ENCODE measurements at places on chromosomes 16 and 17.

GRCh38 chr17:54177606-54178308, 355.0 kb downstream of the KIF2B start:
- no peak for DNase-seq

DNA sequence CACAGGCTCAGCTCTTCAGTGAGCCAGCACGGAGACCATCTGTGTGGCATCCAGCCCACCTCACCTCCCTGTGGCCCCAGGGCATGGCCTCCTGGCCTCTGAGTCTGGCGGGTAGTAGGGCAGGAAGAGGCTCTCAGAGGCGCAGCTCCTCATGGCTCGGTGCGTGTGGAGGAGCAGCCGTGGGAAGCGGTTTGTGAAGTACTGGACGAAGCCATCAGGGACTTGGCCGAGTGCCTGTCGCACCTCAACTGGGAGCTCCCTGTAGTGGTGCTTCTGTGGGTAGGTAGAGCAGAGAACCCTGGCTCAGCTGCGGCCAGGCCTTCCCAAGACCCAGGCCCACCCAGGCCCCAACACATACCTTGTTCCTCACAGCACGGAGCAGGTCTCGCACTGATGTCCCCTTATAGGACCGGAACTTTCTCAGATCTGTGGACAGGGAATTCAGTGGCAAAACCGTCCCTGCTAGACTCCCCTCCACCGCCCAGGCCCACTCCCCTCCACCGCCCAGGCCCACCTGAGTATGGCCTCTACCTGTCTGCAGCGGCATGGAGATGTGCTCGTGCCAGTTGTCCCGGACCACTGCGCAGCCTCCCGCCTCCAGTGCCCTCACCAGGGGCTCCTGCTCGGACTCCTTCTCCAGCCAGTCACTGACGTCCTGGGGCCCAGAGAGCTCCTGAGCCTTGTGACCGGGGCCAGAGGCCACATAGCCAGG, 12.2 kb downstream of the PLK1 start:
- DNase-seq, result no peak

DNA sequence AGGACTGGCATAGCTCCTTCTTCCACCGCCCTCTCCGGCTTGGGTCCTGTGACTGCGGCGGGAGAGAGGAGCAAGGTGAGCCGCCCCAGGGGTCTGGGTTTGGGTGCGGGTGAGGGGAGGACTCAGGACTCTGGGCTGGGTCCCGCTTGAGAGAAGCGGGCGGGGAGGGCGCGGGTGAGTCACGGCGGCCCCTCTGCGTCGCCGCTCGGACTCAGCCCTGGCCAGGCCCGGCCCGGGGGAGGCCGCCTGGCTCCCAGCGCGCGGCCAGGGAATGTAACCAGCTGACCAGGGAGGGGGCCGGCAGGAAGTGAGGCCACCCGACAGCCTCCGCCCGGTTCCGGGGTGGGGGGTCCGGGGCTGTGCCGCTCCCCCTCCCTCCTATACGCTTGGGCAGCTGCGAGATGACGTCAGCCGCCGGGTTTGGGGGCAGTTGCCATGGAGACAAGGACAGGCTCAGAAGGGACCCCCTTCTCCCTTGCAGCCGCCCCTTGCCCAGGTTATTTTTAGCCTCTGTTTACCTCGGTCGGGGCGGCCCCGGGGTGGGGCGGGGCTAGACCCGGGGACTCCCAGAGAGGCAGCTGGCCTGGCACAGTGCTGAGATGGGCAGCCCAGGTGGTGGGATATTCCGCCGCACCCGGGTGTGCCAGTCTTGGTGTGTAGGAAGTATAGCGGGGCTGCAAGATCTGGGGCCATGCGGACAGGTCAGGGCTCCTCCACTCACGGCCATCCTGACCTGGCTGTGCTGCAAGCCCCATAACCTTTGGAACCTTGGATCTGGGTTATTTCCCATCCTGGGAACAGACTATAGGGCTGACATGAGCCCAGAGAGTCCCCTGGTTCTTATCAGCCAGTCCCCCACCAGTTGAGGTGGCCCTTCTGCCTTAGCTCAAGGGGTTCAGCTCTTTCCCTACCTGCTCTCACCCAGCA, 1.6 kb downstream of the RIPOR1 start:
- peak; percentile 41 for DNase-seq

GRCh38 chr17:57972151-57972550, 15.9 kb downstream of the VEZF1 start:
- no peak for DNase-seq

DNA sequence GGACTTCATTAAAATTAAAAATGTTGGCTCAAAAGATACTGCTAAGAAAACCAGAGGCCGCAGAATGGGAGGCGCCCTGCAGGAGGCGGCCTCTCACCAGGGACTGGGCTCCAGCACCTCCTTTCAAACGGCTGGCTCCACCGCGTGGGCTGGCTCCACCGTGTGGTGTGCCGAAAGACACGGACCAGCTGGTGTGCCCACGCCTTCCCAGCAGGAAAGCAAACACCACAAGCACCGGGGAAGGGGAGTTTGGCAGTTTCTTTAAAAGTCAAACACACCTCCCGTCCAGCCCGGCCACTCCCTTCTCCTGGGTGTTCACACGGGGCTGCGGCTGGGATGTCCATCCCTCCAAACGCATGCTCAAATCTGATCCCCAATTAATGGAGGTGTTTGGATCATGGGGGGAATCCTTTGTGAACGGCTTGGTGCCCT, 13.9 kb downstream of the HAGH start:
- no peak for DNase-seq

- no peak for DNase-seq
These were observed 62.3 kb downstream of the CYB5B start for GRCh38 chr16:69486724-69487123.

DNA sequence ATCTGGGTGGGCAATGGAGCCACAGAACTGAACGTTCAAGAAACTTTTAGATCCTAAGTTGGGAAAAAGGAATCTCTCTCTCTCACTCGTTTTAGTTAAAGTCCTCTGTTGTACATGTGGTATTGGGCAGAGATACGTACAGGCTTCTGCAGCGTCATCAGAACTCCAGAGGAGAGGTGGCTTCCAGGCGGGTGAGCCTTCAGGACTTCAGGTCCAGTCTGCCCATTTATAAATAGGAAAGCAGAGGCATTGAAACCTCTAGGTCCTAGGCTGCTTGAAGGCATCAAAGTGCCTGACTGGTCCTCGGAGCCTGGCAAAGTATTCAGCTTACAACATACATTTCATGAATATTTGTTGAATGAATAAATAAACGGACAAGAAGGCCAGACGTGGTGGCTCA, 8.1 kb upstream of the TNFRSF13B start:
- no peak for DNase-seq

GRCh38 chr16:85372627-85373372, 240.3 kb upstream of the GSE1 start:
- DNase-seq, result no peak

DNA sequence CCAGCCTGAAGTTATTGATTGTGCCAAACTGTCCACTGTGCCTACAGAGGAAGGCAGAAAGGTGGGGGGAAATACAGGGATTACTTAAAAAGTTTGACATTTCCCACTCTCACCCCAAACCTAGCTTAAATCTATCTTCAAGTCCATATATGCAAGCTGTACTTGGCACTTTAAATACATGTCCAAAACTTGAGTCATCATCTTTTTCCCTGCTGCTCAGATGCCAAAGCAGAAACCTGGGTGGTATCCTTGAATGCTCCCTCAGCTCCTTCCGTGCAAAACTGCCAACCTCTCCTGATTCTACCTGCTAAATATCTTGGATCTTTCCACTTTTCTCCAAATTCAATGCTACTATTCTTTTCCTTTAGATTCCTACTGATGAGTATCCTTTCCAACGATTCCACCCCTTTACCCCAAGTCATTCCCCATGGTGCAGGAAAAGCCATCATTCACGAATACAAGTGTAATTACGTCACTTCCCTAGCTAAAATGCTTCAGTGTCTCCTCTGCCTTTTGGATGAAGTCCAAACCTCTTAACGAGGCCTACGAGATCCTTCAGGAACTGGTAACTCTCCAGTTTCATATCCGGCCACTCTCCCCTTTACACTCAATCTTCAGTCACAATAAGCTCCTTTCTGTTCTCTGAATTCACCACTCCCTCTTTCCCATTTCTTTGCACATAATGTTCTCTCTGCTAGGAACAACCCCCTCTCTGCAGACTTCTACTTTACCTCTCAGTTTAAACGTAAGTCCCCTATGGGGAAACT, 9.3 kb downstream of the BECN1 start:
- DNase-seq, result no peak

GRCh38 chr16:86509759-86510464, 415 bp upstream of the FOXF1 start:
- DNase-seq, result no peak

- no peak for DNase-seq
These were observed 27.8 kb downstream of the GNPTG start for GRCh38 chr16:1379304-1380076.

- DNase-seq, result peak; percentile 29
These were observed at the start of gene PRR29 for GRCh38 chr17:63998050-63998720. TSS of gene PRR29 (plus strand) at chr17:63998351. CDS start at chr17:63998365, 14 bp downstream.

DNA sequence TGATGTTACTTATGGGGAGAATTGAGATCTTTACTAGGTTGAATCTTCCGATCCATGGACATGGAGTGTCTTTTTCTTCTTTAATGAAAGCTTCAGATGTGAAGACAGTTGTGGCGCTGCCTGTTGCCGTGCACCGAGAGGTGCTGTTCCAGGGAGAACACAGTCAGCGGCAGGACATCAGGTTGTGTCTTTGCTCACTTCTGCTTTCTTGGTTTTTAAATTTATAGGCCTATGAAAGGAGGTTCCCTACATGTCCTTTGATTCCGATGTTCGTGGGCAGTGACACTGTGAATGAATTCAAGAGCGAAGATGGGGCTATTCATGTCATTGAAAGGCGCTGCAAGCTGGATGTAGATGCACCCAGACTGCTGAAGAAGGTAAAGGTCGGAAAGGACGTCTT, 49.8 kb downstream of the SEC14L1 start:
- DNase-seq, result no peak

DNA sequence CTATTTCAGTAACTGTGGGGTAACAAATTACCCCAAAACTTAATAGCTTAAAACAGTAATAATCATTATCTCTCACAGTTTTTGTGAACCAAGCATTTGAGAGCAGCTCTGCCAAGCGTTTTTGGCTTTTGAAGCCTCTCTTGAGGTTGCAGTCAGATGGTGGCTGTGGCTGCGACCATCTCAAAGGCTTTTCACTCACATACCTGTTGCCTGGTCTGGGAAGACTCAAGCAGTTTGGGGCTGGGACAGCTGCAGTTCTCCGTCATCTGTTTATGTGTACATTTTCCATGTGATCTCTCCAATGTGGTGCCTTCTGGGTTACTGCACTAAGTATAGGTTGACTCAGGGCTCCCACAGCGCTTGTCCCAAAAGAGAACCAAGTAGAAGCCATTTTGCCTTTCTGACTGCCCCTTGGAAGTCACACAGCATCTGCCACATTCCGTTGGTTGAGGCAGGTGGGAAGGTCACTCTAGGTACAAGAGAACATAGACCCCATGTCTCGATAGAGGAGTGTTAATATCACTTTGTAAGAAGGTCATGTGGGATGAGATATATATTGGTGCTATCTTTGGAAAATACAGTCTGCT, 49.6 kb downstream of the LDHD start:
- no peak for DNase-seq

GRCh38 chr16:64450177-64450576, 671.7 kb downstream of the CDH11 start:
- no peak for DNase-seq

DNA sequence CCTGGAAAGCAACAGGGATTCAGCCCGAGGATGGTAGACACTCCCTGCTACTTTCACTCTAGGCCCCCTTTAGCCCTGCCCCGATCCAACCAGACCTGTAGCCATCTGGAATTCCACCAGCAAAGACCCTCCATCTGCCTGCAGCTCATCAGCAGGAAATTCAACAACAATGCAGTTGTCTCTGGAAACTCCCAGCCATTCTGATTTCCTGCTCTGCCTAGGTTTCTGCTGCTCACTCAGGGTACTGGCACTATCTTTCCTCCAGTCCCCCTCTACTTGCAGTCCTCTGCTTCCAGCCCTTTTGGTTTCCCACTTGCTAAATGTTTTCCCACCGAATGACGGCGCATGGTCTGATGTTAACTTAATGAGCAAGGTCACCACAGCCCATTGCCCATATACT, 2.7 kb upstream of the SP6 start:
- no peak for DNase-seq

DNA sequence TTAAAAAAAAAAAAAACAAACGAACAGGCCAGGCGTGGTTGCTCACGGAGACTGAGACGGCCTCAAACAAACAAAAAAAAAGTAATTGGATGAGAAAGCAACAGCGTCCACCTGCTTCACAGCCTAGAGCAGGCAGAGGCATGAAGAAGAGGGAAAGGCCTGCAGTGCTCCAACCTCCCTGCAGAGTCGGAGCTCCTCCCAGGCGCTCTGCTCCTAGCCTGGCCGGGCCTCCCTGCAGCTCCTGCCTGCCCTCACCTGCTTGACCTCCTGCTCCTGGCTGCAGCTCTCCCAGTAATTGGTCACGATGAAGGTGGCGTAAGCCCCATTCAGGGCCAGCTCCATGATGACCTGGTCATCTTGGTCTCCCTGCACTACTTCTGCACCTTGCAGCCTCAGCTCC, 5.5 kb downstream of the NMRAL1 start:
- no peak for DNase-seq

GRCh38 chr17:43175213-43176118, 4.5 kb downstream of the NBR1 start:
- DNase-seq, result no peak

- no peak for DNase-seq
These were observed 28.4 kb downstream of the MYH3 start for GRCh38 chr17:10628756-10629155.

Data from pons (tissue), 1 donor.